ENCODE measurements at places on chromosomes 7 and 10. TPM values are rescaled to one million over a fixed set of nuclear protein-coding genes. Genes with fewer than 3 reads are reported as not detected.

The PRRT4 gene
- not detected for total RNA-seq

DNA sequence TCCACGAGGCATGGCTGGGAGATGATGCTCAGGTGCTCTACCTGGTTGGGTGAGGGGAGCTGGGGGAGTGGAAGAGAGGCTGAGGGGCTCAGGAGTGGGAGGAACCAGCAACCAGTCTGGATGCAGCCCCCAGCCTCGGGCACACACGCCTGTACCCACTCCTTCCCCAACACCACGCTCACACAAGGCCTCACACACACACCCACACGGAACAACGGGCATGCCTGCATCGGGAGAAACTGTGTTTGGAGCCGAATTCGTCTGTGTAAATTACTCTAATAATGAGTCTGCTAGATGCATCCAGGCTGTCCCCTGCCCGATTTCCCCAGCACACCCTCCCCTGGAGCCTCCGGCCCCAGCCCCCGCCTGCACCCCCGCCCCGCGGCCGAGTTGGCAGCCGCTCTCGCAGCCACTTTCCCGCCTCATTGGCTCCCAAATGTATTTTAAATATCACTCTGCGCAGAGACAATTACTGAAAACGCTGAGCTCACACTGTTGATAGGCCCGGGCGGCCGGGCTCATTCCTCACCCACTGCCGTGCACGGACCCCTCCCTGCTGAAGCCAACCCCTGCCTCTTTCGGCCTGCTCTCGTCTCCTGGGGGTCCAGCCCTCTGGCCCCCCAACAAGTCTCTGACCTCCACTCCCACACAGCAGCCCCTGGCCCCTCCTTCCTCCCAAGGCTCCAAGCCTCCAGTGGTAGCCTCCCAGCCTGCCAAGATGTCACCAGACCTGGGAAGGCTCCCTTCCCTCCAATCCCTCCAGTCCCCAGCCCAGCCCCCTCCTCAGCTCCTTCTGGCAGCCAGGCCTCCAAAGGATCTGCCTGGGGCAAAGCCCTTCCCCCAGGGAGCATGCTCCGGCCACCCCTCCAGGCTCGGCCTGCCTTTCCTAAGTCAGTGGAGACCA, 11.1 kb downstream of the H2BK1 start:
- peaks cover 4% of the 10 kb centered on the region for H3K4me1 ChIP-seq
- H3K27me3 ChIP-seq: no peaks in the 10 kb centered on the region
- DNase-seq: peak; percentile 75
- no peak overlapping the region for H3K27ac ChIP-seq
- H3K36me3 ChIP-seq: no peaks in the 10 kb centered on the region

DNA sequence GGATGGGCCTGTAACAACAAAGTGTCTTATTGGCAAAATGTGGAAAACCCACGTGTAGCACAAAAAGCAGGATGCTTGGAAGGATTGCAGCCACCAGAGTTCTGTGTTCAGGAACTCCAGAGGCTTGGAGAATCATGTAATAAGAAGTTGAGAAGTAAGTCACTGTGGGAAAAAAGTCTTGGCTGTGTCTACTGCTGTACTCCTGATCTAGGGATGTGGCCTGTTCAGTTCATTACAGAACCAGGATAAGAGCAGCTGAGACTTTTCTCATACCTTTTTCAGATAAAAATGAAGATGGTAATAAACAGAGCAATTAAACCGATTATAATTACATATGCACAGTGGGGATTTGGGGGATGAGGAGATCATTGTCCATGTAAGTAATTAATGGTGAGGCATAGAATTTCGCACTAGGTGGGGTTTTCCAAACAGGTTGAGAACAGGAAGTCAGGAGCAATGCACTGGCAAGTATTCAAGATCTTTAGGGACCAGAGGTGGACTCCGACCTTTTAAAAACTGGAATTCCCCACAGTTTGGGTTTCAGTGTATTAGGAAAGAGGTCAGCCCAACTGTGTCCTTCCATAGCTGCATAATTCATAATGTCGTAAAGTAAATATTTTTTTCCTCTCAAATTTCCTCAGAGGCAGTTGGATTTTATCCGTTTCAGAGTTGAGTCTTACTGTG, 281.7 kb downstream of the FRMD4A start:
- no peaks in the 10 kb centered on the region for H3K27me3 ChIP-seq
- no peak overlapping the region for H3K27ac ChIP-seq
- H3K36me3 ChIP-seq: no peaks in the 10 kb centered on the region
- no peak for DNase-seq

DNA sequence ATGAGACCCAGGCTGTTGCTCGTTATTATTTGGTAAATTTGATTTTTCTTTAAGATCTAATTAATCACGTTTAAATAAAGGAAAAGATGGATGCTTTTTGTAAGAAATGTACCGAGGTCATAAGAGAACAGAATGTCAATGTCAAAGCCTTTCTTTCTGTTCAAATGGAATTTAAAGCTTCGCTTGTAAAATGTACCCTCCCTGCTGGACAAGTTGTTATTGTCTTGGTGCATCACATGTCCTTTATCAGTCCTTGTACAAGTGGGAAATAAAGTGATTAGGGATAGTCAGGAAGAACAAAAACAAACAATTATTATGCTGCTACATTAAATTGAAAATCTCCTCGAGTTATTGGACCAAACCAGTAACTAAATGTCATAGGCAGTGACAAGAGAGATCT, 363.2 kb downstream of the PHTF2 start:
- H3K4me1 ChIP-seq: no peaks in the 10 kb centered on the region
- H3K4me3 ChIP-seq: no peak overlapping the region
- no peaks in the 10 kb centered on the region for H3K27me3 ChIP-seq
- no peaks in the 10 kb centered on the region for H3K36me3 ChIP-seq

The CC2D2B gene
- total RNA-seq: 2.5 TPM

DNA sequence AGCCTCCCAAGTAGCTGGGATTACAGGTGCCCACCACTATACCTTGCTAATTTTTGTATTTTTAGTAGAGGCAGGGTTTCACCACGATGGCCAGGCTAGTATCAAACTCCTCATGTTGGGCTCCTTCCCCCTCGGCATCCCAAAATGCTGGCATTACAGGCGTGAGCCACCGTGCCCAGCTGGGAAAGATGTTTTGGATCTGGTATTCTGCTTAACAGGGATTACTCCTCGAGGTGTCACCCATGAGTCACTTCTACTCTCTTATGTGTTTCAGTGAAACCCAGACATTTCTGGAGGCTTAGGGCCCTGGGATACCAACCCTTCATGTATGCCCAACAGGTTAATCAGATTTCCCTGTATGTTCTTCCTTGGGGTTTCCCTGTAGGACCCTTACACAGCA, 11.8 kb upstream of the OPN4 start:
- H3K36me3 ChIP-seq: no peaks in the 10 kb centered on the region
- no peak overlapping the region for H3K27ac ChIP-seq
- DNase-seq: no peak
- H3K4me1 ChIP-seq: no peaks in the 10 kb centered on the region

DNA sequence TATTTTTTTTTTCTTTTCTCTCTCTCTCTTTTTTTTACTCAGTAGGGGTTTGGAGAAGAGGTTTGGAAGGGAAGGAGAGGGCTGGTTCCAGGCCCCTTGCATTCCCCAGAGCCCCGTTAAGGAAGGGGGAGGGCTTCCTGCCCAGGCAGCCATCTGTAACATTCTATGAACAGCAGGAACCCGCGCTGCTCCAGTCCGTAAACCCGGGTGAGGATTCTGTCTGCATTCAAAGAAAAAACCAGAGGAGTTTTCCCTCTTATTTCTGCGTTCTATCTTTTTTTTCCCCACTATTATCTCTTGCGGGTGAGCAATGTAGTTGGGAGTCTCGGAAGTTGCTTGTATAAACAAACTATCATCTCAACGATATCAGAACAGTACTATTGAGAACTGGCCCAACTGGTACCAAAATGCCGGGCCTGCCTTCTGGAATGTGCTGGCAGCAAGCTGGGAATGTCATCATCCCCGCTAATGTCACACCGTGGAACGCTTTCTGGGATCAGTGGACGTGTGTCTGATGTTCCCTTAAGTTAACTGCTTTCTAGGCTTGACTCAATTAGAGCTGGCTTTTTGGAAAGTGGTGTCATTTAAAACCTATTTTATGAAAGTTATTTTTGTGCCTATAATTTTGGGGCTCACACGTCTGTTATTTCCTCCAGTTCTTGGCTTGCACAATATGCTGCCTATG, 153.1 kb upstream of the MEOX2 start:
- no peak overlapping the region for H3K27ac ChIP-seq
- H3K4me1 ChIP-seq: no peaks in the 10 kb centered on the region
- DNase-seq: peak; percentile 40
- H3K27me3 ChIP-seq: no peaks in the 10 kb centered on the region

- no peak overlapping the region for H3K27ac ChIP-seq
- H3K4me1 ChIP-seq: peaks cover 3% of the 10 kb centered on the region
- no peaks in the 10 kb centered on the region for H3K27me3 ChIP-seq
- H3K4me3 ChIP-seq: no peak overlapping the region
Measured at GRCh38 chr7:36765605-36766004, 41.3 kb upstream of the AOAH start.

- no peak overlapping the region for H3K27ac ChIP-seq
- H3K4me1 ChIP-seq: no peaks in the 10 kb centered on the region
- no peak for DNase-seq
- no peaks in the 10 kb centered on the region for H3K27me3 ChIP-seq
Measured at GRCh38 chr10:24969841-24970281, 17.5 kb upstream of the PRTFDC1 start.

DNA sequence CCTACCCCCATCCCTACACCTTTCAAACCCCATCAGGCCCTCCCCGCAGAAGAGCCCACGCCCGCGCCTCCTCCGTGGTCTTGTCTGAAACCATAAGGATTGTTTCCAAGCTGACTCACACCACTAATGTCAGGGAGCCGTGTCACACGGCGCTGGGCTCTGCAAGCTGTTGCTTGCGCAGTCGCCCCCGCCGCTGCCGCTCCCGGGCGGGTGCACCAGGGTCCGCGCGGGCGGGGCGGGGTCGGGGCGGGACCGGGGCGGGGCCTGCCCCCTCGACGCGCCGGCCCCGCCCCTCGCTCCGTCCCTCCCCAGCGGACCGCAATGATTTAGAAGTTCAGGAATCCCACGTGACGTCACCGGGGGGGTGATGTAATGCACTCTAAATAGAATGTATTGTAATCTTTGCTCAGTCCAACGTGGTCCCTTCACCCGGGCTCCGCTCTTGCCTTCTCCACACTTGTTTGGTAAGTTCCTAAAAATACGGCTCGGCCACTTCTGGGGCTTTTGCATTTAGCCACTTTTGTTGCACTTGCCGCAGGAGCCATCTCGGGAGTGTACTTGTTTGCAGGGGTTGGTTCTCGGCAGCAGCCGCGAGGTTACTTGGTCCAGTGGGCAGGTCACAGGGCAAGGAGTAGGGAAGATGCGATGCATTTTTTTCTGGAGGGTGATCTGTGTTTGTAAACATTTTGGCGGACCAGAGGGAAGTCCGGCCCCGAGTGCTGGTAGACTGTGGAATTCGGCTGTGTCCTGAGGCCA, 3.2 kb upstream of the CREB5 start:
- H3K36me3 ChIP-seq: no peaks in the 10 kb centered on the region
- peaks cover 3% of the 10 kb centered on the region for H3K4me1 ChIP-seq
- peak overlapping the region; percentile 53 for H3K4me3 ChIP-seq
- DNase-seq: peak; percentile 97
- peaks cover 10% of the 10 kb centered on the region for H3K27me3 ChIP-seq
- H3K27ac ChIP-seq: no peak overlapping the region

Measured in kidney (tissue), 22 donors.